ENCODE measurements at places on chromosomes 11 and 22. TPM values are rescaled to one million over a fixed set of nuclear protein-coding genes. Genes with fewer than 3 reads are reported as not detected.

The DMC1 gene
- total RNA-seq = 1.6 TPM

The CEP126 gene
- 2.3 TPM for total RNA-seq

The BTG4 gene
- not detected for total RNA-seq

The FGF4 gene
- not detected for total RNA-seq

The CALCA gene
- total RNA-seq = not detected

The MMP26 gene
- not detected for total RNA-seq

The DEFB131B gene
- not detected for total RNA-seq

The CCND1 gene
- total RNA-seq = 119 TPM

The SCN2B gene
- total RNA-seq = not detected

The STT3A gene
- 165 TPM for total RNA-seq

The GAL gene
- 1.5 TPM for total RNA-seq

The CENPM gene
- total RNA-seq = 32.7 TPM

The QSER1 gene
- 14.1 TPM for total RNA-seq

The GGT5 gene
- total RNA-seq = 1.4 TPM

The PHOX2A gene
- total RNA-seq = not detected

The FAM83F gene
- not detected for total RNA-seq

The TRIM29 gene
- not detected for total RNA-seq

The HMOX1 gene
- total RNA-seq = 50.8 TPM

The LDHAL6A gene
- not detected for total RNA-seq

The TMEM191C gene
- 0.61 TPM for total RNA-seq

The PANX1 gene
- 25.7 TPM for total RNA-seq

The TYR gene
- total RNA-seq = not detected

The MS4A6E gene
- not detected for total RNA-seq

The TUG1 gene
- 36.8 TPM for total RNA-seq

The BTBD18 gene
- not detected for total RNA-seq

The GRK2 gene
- 36.8 TPM for total RNA-seq

The SLC25A45 gene
- 0.46 TPM for total RNA-seq

The TTC12 gene
- 11.7 TPM for total RNA-seq

The CNGA4 gene
- total RNA-seq = under 0.01 TPM

The HBB gene
- total RNA-seq = not detected

The TRIM51 gene
- total RNA-seq = not detected

The MFRP gene
- total RNA-seq = 0.15 TPM

The ADORA2A gene
- 9.4 TPM for total RNA-seq

The PIH1D2 gene
- total RNA-seq = 1.9 TPM
